ENCODE measurements at places on chromosomes 11 and 22.
A peak's percentile ranks its signal among the peaks of the same experiment; 100 is the strongest.

- peak; percentile 48 for DNase-seq
Observed at GRCh38 chr11:16080688-16081381, 275.5 kb downstream of the SOX6 start.

DNA sequence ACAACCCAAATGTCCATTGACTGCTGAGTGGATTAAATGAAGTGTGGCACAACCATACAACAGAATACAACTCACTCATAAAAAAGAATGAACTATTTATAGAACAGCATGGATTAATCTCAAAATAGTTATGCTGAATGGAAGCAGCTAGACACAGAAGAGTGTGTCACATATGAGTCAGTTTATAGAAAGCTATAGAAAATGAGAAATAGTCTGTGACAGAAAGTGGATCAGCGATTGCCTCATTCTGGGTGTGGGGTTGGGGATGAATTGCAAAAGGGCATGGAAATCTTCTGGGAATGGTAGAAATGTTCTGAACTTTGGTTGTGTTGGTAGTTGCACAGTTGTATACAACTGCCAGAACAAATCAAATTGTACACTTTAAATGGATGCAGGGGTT, 37.4 kb downstream of the PRR5L start:
- DNase-seq: no peak

GRCh38 chr11:17736579-17736893, 2.0 kb downstream of the KCNC1 start:
- no peak for DNase-seq

DNA sequence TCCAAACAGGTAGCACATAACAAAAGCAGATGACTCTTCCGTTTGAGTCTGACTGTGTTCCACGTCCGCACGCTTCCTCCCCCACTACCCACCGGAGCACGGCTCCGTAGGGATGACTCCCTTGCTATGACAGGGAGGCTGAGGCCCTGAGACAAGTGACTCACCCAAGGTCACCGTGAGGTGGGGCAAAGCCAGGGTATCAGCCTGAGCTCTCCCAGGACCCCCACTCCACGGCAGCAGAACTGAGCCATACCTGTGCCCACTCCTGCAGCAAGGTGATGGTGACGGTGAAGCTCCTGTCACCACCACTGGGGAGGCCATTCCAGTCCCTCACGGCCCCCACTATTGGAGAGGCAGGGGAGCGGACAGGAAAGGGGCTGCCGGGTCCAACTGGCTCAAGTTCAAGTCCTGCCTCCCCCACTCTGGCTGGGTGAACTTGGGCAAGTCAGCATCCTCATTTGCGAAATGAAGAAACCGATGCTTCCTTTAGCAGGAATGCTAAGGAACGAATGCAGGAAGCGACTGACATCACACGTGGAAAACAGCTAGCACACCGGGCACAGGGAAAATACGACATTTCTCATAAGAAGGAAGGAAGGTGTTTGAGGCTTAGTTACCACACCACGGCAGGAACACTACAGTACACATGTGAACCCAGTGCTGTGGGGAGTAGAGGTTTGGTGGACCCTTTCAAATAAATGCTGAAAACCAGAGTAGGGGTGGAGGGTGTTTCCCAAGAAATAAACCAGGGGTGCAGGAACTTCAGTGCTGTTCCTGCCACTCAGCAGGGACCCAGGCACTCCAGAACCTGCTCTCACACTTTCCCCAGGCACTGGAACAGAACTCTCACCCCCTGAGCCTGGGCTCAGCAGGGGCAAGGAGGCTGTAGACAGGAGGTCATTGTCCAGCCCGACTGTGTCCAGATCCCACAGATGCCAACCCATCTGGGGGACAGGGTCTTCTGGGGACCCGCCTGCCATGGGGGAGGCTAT, 32.4 kb upstream of the CBX7 start:
- DNase-seq: no peak

DNA sequence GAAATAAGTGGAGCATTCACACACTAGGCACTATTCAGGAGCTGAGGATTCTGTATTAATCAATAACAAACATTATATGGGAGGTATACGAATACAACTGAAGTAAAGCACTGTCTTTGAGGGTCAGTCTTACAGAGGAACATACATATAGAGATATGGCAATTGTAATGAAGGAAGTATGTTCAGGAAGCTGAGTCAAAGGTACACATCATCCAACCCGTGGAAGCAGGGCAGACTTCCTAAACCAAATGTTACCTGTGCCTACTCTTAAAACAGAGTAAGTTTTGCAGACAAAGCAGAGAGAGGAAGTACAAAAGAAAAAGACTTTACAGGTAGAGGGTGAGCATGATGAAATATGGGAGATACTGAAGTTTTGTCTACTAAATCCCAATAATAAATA, 481.2 kb upstream of the ARHGAP42 start:
- DNase-seq: peak; percentile 15

DNA sequence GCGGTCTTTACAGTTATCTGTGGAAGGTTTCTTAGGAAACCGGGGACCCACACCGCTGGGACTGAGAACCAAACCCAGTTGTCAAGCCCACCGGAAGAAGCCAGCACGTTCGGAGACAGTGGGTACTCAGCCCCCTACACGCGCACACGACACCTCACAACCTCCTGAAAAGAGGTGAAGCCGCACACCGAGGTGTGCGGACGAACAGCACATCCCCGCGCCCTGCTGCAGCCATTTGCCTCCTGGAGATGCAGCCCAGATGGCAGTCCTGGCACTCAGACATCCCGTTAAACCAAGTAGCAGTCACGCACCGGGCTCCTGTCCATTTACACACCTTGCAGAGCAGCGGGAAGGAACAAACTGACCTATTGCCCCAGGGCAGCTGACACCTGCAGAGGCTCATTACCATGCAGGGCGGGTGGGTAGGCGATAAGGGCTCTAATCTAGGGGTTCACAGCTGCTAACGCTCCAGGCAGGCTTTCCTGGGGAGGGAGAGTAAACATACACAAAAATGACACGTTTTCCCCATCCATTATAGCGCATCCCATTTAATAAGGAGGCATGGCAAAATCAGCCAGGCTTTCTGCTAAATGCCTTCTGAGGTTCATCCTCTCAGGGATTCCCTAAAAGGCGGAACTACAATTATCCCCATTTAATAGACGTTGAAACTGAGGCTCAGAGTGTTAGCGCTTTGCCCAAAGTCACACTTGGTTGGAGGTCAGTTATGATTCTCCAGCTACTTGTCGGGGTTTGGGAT, 864 bp upstream of the EHBP1L1 start:
- no peak for DNase-seq
